ENCODE measurements at places on chromosomes 12 and 14. TPM values are rescaled to one million over a fixed set of nuclear protein-coding genes. Genes with fewer than 3 reads are reported as not detected.

Gene SLC39A2
- total RNA-seq, result not detected

Gene AREL1
- 16.1 TPM for total RNA-seq

Gene EIF2S3B
- 0.30 TPM for total RNA-seq

Gene SERPINA10
- not detected for total RNA-seq

Gene RFX4
- total RNA-seq, result not detected

Gene NDRG2
- 1.5 TPM for total RNA-seq

Gene SMIM41
- total RNA-seq, result not detected

Gene ANKRD33
- total RNA-seq, result not detected

Gene CEP290
- total RNA-seq, result 7.0 TPM

Gene ZNF84
- total RNA-seq, result 6.4 TPM

Gene SERPINA12
- total RNA-seq, result not detected

Gene IL22
- not detected for total RNA-seq

Gene KRT2
- not detected for total RNA-seq

Gene WNT1
- not detected for total RNA-seq

Gene AGAP2
- under 0.01 TPM for total RNA-seq

Gene ALX1
- 0.45 TPM for total RNA-seq

Gene RAD9B
- total RNA-seq, result under 0.01 TPM

Gene CLEC4D
- not detected for total RNA-seq

Gene TUNAR
- not detected for total RNA-seq

Gene CEBPE
- total RNA-seq, result not detected

Gene SRSF5
- total RNA-seq, result 79.4 TPM

Gene GABARAPL1
- 24.4 TPM for total RNA-seq

Gene CD4
- 5.2 TPM for total RNA-seq

All from bronchus fibroblast of lung (primary cell).